ENCODE measurements at places on chromosomes 5 and 9.

- peak; percentile 47 for DNase-seq
Measured at GRCh38 chr9:101738566-101739183, at the start of gene GRIN3A. Gene GRIN3A, minus strand, starts transcription at chr9:101738647. Its CDS starts 668 bp downstream, at chr9:101737979.

GRCh38 chr5:39892708-39893107 is 467.9 kb upstream of the DAB2 start:
- no peak for DNase-seq

GRCh38 chr9:92180669-92181181 is 65.5 kb upstream of the SPTLC1 start:
- DNase-seq: peak; percentile 29

DNA sequence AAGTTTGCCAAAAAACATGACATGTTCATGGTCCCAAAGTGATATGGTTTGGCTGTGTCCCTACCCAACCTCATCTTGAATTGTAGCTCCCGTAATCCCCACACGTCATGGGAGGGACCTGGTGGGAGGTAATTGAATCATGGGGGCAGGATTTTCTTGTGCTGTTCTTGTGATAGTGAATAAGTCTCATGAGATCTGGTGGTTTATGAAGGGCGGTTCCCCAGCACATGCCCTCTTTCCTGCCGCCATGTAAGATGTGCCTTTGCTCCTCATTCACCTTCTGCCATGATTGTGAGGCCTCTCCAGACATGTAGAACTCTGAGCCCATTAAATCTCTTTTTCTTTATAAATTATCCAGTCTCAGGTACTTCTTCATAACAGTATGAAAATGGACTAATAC is 322.1 kb downstream of the MED10 start:
- DNase-seq: no peak

All from hematopoietic multipotent progenitor cell treated with erythropoietin and hydrocortisone succinate and interleukin-3 and kit ligand, for 8 days (in vitro differentiated cells).